Ammon's horn (tissue), 1 donor: ENCODE measurements at places on chromosomes 11 and 22.

- no peak for DNase-seq
Observed at GRCh38 chr11:87219266-87219665, 181.5 kb downstream of the TMEM135 start.

DNA sequence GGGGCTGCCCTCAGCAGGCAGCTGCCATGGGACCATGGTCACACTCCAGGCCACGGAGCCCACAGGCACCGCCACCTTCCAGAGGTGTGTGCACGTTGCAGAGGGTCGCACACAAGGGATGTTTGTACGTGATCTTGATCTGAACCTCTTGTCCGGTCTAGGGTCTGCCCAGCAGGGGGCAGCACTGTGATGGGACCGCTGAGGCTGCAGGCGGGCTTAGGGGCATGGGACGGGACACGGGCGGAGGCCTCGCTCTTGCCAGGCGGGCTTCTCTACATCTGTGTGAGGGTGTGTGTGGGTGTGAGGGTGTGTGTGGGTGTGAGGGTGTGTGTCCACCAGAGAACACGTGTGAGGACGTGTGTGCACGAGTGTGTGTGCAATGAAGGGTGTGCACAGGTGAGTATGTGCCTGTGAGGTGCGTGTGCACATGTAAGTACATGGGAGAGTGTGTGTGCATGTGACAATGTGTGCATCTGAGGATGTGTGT, 52.4 kb downstream of the CACNA1I start:
- peak; percentile 33 for DNase-seq

- DNase-seq: no peak
Observed at GRCh38 chr11:71255323-71255722, 2.9 kb upstream of the SHANK2 start.

DNA sequence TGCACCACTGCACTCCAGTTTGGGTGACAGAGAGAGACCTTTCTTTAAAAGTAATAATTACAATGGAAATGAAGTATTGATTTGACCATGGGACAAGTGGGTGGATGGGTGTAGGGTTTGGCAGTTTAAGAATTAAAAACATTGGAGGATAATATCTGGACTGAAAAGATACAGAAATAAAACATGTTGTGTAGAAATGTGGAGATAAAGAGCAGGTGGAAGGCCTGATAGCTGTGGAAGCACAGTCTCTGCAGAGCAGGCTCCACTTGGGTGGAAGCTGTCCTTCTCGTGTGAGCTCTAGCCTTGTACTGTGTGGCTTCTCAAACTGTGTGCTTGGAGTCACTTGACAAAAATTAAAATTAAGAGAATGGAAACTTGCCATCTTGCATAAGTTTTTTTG, 25.6 kb downstream of the APLP2 start:
- no peak for DNase-seq

DNA sequence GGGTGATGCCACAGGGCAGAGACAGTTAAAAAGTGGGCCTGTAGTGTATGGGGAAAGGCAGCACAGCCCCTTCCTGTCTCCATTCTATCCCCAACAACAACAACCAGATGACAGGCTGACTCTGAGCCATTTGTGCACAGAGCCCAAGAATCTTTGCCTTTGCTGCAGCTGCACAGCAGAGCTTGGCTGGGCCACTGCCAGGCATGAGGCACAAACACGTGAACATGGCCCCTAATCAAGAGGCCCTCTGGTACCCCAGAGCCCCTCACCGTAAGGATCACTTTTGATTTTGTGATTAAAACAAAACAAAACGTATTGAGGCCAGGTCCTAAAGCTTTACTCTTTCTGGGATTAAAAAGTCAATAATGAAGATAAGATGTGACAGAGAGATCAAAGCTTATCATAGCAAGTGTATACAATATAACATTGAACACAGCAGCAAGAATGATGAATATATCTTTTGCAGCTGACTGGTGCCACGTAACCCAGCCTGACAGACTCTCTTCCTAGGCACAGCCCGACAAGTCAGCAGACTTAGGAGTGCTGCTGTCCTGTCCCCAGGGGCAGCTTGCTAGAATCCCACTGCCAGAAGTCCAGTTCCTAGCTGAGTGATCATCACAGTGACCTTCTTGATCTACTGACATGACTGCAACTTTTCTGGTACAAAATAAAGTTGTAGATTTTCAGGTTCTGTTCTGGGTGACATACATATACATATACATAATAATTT, 117.8 kb downstream of the SERGEF start:
- DNase-seq: peak; percentile 77

GRCh38 chr11:8060801-8061554, 20.0 kb upstream of the TUB start:
- DNase-seq: no peak

GRCh38 chr11:2741377-2742131, 41.8 kb upstream of the KCNQ1OT1 start:
- no peak for DNase-seq

DNA sequence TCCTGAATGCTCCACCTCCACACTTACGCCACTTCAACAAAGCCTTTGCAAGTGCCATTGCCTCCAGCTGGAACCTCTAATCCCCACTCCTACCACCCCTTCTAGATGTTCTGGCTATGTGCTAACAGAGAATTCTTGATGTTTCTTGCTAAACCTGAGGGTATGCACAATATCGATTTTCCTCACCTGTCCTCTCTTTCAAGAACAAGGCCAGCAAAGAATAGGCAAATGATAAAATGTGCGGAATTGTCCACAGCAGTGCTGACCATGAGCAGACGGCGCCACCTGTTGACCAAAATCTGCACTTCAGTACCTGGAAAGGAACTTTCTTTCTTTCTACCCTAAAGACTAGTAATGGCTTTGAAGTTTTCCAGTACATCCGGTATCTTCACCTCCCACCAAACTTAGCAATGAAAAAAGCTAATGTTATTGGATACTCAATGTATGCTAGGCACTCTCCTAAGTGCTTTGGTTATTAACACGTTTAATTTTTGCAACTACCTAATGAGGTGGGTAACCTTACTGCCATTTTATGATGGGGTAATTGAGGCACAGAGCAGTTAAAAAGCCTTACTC, 3.4 kb downstream of the TIMM10 start:
- peak; percentile 79 for DNase-seq

DNA sequence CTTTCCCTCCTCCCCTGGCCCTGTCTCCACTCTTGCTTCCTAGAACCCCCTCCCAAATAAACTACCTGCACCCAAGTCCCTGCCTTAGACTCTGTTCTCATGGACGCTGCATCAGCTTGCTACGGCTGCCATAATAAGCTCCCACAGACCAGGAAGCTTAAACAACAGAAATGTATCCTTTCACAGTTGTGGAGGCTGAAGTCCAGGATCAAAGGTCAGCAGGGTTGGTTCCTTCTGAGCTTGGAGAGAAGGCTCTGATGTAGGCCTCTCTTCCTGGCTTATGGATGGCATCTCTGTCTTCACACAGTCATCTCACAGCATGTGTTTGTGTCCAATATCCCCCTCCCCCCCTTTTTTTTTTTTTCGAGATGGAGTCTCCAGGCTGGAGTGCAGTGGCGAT, 23.4 kb downstream of the CBX7 start:
- DNase-seq: no peak
